EH (cell line): ENCODE measurements at places on chromosomes 4 and X.
A peak's percentile ranks its signal among the peaks of the same experiment; 100 is the strongest.

- DNase-seq = peak; percentile 20
These were observed 17.0 kb upstream of the CHRNA9 start for GRCh38 chr4:40317916-40318658.

DNA sequence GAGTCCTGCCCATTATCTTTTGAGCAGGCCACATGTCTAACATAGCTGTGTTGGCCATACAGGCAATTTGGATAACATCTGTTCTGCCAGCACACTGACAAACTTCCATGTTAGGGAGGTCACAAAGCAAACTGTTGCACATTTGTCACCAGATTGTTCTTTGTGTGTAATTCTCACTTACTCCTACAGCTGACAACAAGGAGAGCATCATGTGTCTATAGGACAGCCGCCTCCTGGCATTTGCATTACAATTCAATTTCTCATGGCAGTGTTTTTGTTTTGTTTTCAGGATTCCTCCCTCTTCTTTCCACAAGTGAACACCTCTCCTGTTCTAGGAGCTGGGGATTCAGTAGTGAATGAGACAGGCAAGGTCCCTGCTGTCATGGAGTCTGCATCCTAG is 94.3 kb upstream of the LEF1 start:
- no peak for DNase-seq

DNA sequence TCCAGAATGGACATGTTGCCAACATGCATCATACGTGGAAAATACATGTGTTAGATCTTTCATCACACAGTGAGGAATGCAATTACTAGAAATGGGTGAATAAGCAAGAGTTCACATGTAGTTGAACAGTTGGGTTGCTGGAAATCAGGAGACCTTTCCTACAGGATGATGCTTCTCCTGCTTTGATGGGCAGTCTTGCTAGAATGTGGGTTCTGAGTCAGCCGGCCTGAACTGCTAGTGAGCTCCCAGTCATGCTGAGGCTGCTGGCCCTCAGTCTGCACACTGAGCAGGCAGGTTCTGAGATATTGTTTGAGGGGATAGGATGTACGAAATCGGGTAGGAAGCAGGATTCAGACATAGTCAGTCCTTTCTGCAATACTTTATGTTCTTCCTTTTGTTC is 20.2 kb downstream of the MSL3 start:
- DNase-seq = no peak

- DNase-seq = peak; percentile 83
These were observed 351.2 kb downstream of the ARHGAP24 start for GRCh38 chr4:85826060-85826678.

DNA sequence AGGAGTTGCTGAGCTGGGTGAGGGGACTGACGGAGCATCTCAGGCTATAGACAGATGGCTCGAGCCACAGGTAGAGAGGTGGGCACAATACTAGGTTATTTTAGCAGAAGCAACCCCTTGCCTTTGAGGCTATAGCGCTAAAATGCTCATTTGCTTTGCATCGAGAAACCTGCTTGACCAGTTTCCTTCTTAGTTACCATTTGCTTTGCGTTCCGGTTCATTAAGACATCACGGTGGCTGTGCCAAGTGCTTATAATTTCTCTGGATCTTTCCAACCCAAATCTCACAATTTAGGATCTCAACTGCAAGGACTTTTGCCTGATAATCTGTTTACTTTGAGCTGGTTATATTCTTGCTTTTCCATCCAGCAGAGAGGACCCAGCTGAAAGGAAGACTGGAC is 40.8 kb downstream of the DLG3 start:
- no peak for DNase-seq

GRCh38 chrX:132227383-132228112 is 8.3 kb upstream of the RAP2C start:
- DNase-seq = peak; percentile 17

DNA sequence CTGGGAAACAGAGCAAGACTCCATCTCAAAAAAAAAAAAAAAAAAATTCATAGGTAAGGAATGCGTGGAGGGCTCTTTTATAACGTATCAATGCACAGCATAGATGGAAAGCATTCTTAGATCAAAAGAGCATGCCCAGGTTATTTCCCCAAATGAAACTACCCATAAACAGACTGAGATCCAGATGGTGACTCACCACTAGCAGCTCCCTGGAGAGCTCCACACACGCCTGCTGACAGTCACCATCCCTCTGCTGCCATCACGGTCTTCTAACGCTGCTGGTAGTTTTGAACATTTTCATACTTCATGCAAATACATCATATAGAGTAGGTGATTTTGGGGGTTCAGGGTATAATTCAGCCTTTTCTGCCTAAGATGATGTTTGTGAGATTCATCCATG is 136.9 kb downstream of the ASMT start:
- peak; percentile 68 for DNase-seq

DNA sequence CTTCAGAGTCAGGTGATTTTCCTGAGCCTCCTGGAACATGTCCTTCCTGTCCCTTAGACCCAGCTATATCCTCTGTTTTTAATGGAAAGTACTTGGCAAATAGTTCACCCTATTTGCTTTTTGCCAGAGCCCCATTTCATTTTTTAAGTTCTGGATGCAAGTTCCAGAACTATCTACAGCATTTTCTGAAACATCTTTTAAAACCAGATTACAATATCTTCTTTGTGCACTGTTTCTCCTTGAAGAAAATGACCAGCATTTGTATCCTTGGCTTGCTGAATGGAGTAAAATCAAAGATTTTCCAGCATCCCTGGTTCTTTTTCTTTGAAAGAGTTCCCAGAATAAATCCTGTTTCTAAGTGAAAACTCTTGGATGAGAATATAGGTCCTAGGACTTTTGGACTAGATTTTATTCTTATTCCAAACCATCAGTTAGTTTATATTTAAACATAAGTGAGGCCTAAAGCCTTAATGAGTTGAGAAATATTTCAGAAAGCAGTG is 224.3 kb downstream of the ANK2 start:
- no peak for DNase-seq

DNA sequence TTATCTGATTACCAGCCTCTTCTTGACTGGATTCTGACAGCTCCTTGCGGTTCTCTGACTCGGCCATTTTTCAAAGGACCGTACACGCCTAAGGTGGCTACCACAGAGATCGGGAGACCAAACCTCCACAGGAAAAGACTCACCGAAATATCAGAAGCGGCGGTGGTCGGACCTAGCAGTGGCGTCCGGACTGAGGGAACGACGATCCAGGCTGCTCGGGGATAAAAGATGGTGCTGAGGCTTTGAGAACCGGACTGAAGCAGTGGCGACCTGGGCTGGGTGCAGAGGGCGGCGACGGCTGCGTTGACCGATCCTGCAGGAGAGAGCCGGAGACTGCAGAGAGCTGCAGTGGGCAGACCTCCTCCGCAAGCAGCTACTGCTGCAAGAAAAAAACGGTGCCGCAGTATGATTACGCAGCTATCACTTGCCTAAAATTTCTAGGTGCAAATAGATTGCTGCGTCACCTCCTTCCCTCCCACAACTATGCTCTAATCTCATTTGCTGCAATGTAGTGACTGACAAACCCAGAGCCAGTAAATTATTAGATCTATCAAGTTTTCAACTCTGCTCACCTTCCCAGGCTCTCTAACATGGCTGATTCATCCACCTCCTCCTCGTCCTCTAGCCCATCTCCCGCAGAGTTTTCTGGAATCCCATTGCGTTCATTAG is at the start of gene NAP1L2:
Gene NAP1L2 (minus strand): TSS at position 426 of the 669 bp plus-strand sequence. CDS start 359 bp downstream, at position 67.
- DNase-seq = peak; percentile 1

GRCh38 chr4:5631352-5632065 is 76.8 kb downstream of the EVC2 start:
- DNase-seq = peak; percentile 9

GRCh38 chr4:139984471-139984870 is 169.5 kb downstream of the MAML3 start:
- no peak for DNase-seq

DNA sequence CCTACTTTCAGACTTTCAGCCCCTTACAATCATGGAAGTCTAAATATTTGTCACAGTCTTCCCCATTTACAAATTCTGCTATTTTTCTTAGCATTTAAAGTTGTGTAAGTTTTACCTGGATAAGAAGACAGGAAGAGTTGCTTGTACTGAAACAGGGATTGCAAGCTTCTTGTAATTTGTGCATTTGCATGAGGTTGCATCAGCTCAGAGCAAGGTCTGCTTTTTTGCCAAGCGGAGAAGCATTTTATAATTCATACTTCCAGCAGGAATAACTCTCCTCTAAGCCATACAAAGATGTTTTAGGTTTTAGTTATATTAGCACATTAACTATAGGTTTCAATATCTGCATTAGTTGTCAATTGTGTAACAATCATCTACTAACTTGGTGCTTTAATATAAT is 922.0 kb upstream of the PABPC4L start:
- no peak for DNase-seq
